A549 (cell line): ENCODE measurements at places on chromosomes 3 and 15.

DNA sequence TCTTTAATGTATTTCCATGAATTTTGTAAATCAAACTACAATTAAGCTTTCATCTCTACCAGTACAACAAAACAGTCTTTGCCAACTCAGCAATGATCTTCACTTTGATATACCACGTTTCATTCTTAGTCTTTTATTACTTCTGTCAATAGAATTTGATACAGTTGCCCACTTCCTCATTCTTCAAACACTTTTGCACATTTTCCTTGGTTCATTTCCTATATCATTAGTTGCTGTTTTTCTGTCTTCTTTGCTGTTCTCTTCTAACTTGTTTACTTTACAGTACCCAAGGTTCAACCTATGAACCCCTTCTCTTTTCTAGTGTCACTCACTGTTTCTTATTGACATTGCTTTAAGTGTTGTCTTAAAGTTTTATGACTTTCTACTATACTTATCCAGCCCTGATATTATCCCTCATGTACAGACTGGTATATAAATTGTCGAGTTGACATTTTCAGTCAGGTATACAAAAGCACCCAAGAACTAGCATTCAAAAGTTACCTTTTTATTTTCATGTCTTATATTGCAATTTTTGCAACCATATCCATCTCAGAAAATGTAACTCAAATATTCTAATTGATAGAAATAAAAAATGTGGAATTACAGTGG lies 903.1 kb downstream of the NSUN3 start:
- DNase-seq: no peak

- DNase-seq: no peak
These were observed 61.6 kb downstream of the MAP4 start for GRCh38 chr3:47954567-47954966.

- no peak for DNase-seq
These were observed 21.2 kb downstream of the CCR4 start for GRCh38 chr3:32972482-32973146.

- DNase-seq: no peak
These were observed 67.8 kb downstream of the GPR176 start for GRCh38 chr15:39852250-39852649.

DNA sequence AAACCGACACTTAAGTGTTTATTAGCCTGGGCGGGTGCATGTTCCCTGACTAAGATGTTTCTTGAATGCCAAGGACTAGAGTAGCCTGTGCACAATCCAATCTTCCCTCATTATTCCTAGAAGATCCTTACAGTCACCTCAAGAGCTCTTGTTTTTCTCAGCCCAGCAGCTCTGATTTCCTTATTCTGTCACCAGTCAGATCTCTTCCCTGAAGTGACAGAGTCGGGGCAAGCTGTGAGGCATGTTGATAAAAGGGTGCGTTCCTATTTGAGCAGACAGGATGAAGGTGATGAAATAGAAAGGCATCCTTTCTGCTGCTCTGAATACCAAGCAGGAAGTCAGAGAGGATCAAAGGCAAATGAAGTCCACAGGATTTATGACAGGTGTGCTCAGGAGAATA lies 125.6 kb upstream of the MCTP2 start:
- DNase-seq: no peak

DNA sequence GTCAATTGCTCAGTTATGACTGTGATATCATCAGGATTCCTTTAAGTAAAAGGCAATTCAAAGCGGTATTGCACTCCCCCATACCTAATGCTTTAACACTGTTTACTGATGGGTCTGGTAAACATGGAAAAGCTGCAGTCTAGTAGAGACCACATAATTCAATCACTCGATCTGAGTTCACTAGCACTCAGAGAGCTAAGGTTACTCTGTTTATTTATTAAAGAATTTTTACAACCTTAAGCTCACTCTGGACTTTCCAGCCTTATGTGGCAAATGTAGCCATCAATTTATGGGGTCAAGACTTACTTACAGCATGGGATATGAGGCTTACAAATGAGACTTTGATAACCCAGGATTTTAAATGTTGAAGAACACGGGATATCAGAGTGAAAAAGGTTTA lies 18.4 kb upstream of the CCR2 start:
- no peak for DNase-seq

GRCh38 chr3:175108613-175109151 lies 249.5 kb downstream of the NAALADL2 start:
- no peak for DNase-seq

- no peak for DNase-seq
These were observed 318.6 kb upstream of the LRRFIP2 start for GRCh38 chr3:37492977-37493471.

- no peak for DNase-seq
These were observed 729.7 kb downstream of the ROBO1 start for GRCh38 chr3:79038057-79038456.

GRCh38 chr15:94282269-94283250 lies 51.2 kb downstream of the MCTP2 start:
- no peak for DNase-seq

- no peak for DNase-seq
These were observed 9.9 kb upstream of the PLA2G4D start for GRCh38 chr15:42104095-42104891.

GRCh38 chr3:2476996-2477395 lies 378.3 kb downstream of the CNTN4 start:
- DNase-seq: no peak

- DNase-seq: no peak
These were observed 4.3 kb downstream of the PLEKHO2 start for GRCh38 chr15:64845831-64846595.

DNA sequence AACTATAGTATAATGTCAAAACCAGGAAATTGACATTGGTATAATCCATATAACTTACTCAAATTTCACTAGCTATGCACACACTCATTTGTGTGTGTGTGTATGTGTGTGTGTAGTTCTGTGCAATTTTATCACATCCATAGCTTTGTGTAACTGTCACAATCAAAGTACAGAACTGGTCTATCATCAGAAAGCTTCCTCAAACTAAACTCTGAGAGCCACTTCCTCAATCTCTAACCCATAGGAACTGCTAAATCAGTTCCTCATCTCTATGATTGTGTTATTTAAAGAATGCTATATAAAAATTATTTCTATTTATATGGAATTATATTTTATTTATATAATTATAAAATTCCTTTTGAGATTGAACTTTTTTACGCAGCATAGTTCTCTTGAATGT lies 18.1 kb downstream of the LNP1 start:
- DNase-seq: no peak

GRCh38 chr3:66778777-66779176 lies 219.3 kb upstream of the KBTBD8 start:
- no peak for DNase-seq

- DNase-seq: no peak
These were observed 22.0 kb downstream of the GPR15 start for GRCh38 chr3:98553753-98554152.
